ENCODE measurements at places on chromosomes 16 and 17. TPM values are rescaled to one million over a fixed set of nuclear protein-coding genes. Genes with fewer than 3 reads are reported as not detected.

DNA sequence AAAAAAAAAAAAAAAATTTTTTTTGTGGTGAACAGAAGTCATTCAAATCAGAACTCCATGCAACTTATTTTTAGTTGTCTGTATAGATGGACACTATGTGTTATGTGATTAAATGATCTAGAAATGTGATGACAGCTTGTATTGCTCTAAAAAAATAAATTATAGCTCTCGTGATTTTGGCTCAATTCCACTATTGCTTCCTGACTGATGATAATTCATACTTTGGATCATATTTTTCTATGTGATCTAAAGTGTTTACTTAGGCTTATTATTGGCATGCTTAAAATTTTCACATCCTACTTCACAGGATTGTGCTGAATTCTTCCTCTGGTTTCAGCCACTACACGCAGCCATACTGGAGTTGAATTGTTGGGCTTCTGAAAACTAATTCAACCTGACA lies 76.8 kb downstream of the RPGRIP1L start:
- DNase-seq: no peak

DNA sequence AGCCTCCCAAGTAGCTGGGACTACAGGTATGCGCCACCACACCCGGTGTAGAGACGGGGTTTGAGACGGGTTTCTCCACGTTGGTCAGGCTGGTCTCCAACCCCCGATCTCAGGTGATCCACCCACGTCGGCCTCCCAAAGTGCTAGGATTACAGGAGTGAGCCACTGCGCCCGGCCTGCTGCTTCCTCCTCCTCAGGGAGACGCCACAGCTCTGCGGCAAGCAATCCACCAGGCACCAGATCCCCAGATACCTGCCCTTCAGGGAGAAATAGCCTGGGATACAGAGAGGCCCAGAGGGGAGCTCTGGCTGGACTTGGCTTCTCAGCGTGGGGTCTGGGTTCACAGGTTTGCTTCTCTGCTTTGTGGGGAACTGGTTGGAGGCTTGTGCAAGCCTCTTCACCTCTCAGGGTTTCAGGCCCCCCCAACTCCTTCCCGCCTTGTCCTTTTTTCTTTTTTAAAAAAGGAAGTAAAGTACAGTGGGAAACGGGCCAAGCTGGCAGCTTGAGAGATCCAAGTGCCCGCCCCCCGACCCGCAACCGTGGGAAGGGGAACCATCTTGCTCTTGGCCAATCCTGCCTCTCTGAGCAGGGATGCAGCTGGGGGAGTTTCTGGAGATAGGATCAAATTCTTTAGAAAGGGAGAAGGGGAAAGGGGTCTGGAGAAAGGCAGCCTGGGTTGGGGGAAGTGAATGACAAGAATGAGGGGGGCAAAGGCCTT lies 2.6 kb upstream of the SPHK1 start:
- DNase-seq: no peak

The SLFN12L gene
- 0.05 TPM for total RNA-seq

DNA sequence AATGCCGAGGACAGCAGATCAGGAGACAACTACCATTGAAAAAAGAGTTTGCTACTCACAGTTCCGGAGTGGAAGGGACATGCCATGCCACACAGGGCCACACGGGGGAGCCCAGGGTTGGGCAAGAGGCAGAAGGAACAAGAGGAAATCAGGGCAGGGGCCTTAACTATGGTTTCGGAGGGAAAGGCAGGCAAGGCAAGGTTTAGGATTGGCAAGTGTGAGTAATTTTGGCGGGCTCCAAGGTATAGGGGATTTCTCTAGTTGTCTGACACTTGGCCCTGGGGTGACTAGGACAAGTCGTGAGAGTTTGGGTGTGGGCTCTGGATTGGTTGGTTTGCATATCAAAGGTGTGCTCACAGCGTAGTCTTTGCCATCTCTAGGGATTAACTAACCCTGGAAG lies 27.0 kb upstream of the NTN1 start:
- no peak for DNase-seq

The CDK3 gene
- 0.87 TPM for total RNA-seq
